ENCODE measurements at places on chromosomes 1 and 21.

DNA sequence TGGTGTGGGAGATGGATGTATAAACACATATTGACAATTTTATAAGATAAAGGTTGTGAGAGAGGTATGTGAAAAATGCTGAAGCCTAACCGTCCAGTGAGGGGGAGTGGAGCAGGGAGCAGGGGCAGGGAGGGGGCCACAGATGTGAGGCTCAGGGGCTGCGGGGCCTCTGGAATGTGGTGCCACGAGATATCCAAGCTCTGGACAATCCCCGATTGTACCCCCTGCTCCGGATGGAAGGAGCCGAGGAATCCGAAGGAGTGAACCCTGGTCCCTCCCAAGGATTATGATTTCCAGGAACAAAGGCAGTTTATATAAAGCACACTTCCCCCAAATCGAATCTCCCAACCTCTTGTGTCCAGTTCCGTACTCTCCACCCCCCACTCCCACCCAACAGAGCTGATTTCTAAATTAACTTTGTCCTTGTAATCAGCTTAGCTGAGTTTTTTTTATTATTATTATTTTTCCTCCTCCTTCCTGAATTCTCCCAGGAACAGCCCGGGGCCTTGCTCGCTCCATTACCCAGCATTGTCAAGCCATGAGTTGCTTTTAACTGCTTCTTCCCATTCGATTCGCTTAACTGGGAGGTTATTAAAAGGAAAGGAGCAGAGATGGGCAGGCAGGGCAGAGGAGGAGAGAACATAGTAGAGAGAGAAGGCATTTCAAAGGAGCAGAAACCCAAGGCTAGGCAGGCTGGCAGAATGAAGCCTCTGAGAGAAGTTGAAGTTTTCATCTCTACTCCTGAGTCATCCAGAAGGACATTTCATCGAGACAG is 9.4 kb downstream of the KIRREL1 start:
- DNase-seq = no peak

DNA sequence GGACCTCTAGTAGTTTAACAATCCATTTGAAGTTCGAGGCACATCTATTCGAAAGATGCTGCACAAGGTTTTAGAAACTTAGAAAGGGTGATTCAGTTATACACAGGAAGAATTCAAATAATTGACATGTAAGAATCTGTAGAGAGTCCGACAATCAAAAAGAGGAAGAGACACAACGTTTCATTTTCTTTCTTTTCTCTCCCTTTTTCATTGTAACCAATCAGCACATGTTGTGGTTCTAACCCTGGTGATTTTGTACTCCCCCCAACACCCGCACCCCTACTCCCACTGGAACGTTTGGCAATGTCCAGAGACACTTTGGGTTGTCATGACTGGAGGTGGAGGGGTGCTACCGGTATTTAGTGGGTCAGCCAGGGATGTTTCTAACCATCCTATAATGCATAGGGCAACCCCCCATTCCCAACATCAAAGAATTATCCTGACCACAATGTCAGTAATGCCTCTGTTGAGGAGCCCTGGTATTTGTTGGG is 4.9 kb downstream of the TGFB2 start:
- DNase-seq = no peak

GRCh38 chr21:17402937-17403336 is 109.9 kb upstream of the CXADR start:
- no peak for DNase-seq

DNA sequence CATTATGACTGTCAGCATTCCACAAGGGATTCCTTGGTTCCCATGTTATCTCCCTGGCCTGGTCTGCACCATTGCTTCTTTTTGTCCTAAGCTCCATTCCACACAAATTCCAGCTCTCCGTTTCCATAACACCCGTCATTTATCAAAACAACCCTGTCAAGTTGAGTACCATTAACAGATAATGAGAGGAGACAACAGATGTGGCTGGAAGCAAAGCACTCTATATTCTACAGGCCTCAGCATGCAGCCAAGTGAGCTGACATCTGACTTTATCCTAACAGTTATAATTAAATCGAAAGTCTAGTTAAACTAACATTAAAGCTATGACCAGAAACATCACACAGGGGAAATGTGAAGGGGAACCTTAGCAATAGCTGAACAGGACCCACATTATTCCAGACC is 110.4 kb downstream of the RERE start:
- no peak for DNase-seq

DNA sequence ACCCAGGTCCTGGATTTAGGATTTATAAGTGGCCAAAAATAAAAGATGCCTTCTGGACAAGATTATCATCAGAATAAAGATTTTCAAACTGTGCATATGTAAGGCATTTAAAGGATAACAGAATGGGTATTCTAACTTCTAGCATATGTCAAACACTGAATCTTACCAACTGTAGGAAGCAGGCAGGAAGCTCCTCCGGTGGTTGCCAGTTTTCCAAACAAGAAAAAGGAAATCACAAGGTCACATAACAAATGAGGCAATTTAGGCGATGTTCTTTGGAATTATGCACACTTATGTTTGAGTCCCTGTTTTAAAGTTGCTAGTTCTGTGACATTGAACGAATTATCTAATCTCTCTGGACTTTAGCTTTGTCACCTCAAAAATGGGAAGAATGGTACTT is 48.9 kb downstream of the ATP6V1G3 start:
- no peak for DNase-seq

DNA sequence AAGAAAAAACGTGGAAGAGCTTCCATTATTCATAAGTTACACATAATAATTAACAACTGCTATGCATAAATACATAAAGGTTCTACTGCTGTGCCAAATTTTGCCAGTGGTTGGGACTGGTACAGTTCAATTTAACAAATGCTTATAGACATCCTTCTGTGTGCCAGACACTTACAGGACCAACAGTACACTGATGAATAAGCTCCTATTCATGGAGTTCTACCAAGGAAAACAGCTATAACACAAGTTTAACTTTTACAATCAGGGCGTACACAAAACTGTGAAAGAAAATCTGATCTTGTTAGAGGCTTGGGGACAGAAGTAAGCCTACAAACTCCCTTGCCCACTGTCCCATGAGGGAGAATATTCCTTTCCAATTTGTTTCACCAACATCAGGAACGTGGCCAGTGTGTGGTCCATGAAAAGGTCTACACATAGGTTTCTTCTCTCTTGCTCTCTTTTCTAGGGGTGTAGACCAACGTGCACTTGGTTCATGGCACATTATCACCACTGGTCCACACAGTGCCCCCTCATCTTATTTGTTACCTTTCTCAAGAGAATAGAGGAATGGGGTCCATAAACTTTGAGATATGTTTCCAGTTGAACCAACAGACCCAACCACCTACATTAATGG is 10.1 kb downstream of the NRIP1 start:
- DNase-seq = no peak

- no peak for DNase-seq
Measured at GRCh38 chr1:87894062-87894461, 565.4 kb downstream of the LMO4 start.

GRCh38 chr1:183230413-183230812 is 44.3 kb downstream of the LAMC2 start:
- DNase-seq = no peak

- peak; percentile 52 for DNase-seq
Measured at GRCh38 chr1:168234846-168235547, 9.2 kb downstream of the SFT2D2 start.

- DNase-seq = no peak
Measured at GRCh38 chr1:227894831-227895451, 52.8 kb downstream of the WNT9A start.

DNA sequence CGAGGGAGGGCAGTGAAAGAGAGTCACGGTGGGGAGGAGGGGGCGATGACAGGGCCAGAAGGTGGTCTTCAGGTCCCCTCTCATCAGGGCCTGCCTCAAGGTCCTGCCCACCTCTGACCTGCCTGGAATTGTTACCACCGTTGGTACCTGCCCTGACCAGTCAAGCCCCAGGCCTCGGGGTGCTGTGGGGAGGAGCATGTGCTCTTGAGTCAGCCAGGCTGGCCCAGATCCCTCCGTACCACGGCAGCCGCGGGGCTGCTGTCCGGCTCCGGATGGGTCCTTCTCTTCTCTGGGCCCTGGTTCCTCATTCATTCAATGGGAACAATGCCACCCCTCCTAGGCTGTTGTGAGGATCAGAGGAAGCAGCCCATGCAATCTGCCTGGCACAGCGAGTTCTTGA is 22.0 kb downstream of the SERINC2 start:
- no peak for DNase-seq

DNA sequence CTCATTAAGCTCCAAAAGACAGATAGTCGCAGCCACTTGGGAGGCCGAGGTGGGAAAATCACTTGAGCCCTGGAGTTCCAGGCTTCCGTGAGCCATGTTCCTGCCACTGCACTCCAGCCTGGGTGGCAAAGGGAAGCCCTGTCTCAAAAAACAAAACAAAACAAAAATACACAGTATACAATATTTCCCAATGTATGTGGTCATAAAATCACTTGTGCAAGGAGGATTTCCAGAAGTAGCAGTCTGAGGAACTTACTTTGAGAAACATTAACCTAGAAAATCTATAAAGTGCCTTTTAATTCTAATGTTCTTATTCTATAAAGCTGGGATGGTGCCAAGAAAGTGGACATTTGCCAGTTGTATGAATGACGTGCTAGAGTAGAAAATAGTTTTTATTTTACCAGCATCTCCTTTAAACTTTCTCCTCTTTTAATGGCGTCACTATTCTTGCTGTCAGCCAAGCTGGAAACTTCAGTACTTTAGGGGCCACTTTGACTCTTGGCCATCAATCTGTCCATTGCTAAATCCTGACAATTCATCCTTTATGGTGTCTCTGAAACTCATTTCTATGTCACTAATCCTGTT is 22.5 kb downstream of the FAM177B start:
- no peak for DNase-seq

DNA sequence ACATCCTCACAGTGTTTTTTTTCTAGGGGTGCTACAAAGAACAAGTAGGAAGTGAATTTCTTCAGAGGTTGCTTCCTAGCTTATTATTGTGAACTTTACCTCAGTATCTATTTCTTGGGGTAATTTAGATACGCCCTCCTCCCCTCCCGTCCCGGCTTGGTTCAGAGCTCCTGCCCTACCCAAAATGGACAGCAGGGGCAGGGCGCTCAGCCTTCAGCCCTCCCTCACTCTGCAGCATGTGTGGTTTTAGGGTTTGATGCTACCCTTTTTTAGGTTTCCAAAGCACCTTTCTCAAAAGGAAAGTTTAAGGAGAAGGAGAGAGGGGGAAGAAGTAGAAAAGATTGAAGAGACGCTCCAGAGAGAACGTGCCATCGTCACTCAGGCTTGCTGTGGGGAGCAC is 16.9 kb upstream of the POGK start:
- DNase-seq = no peak

Data from OCI-LY7 (cell line).